Omental fat pad (tissue), 4 donors: ENCODE measurements at places on chromosomes 5 and 9.

- no peak for DNase-seq
These were observed 286.7 kb downstream of the TLE4 start for GRCh38 chr9:79858508-79858907.

GRCh38 chr5:92552206-92553160, 1028.5 kb downstream of the NR2F1-AS1 start:
- DNase-seq = no peak

DNA sequence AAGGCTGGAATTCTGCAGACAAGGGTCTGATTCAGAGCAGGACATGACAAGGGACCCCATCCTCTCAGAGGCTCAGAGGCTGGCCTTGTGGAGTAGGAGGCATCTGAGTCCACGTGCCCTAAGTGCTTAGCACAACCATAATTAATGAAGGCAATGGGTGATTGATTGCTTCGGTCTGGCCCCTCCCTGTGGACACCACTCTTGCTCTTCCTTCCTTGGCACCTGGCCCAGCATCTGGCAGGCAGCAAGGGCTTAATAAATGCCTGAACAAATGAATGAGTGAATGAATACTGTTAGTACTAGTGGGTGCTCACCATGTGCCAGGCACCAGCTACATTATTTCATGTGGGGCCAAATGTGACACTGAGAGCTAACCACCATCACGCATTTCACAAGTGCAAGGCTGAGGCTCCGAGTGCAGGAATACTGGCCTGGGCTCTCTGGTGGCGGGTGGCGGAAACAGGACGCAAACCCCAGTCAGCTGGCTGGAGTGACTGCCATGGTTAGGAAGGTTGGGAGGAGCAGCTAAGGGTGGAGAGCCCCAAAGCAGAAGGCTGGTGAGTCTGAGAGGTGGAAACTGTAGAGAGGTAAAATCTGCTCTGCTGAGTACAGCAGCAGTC, 53.6 kb downstream of the ASS1 start:
- DNase-seq = no peak

DNA sequence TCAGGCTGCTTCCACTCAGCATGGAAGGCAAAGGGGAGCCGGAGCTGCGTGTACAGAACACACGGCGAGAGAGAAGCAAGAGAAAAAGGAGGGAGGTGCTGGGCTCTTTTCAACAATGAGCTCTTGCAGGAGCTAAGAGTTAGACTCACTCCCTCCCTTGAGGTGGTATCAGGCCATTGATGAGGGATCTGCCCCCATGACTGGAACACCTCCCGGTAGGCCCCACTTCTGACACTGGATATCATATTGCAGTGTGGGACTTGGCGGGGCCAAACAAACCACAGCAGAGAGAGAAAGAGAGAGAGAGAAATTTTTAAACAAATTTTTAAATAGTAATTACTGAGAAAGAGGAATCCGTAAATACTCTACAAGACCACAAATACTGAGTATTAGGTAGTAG, 182.2 kb downstream of the TRIO start:
- no peak for DNase-seq

DNA sequence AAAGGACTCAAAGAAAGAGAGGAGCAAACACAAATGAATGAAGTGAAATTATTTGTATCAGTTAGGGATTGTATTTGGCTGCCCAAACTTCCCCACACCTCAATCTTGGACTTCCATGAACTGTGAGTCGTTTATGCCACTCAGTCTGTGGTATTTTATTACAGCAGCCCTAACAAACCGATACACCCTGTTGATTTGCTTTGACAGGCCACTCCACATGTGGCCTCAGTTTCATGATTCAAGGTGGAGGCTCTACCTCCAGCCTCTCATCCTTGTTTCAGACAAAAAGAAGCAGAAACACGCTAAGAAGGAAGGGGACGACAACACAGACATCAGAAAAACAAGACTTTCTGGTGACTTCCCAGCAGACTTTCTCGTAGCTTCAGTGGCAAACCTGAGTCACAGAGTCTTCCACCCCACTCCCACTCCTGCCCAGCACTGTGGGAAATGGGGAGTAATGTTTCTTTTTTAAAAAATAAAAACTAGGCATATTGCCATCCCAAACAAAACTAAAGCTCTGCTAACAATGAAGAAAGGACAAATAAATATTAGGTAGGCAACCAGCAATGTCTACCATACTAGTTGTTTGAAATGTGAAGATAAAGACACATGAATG, 52.2 kb upstream of the ABCA1 start:
- DNase-seq = no peak

- no peak for DNase-seq
These were observed 40.8 kb upstream of the SLCO6A1 start for GRCh38 chr5:102539562-102539961.

DNA sequence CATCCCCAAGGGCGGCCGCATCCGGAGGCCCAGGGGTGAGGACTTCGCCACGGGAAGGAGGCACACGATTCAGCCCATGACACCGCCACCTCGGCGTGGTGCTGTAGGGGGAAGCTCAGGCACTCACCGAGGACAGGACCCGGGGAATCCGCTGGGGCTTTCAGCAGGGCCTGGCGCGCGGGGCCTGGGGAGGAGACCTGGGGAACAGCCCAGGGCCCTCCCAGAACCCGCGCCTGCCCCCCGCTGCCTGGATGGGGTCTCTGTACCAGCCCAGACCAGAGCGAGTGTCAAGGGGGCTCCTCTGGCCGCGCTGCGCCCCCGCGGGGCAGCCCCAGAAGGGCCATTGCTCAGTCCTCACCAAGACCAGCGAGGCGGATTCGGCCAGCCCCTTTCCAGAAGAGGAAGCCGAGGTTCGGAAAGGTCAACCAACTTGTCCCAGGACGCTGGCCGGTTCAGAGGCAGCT, 12.8 kb downstream of the COL23A1 start:
- no peak for DNase-seq

- no peak for DNase-seq
These were observed 34.7 kb downstream of the LRSAM1 start for GRCh38 chr9:127485995-127486394.

- DNase-seq = no peak
These were observed 896 bp upstream of the PCSK5 start for GRCh38 chr9:75889577-75889976.

DNA sequence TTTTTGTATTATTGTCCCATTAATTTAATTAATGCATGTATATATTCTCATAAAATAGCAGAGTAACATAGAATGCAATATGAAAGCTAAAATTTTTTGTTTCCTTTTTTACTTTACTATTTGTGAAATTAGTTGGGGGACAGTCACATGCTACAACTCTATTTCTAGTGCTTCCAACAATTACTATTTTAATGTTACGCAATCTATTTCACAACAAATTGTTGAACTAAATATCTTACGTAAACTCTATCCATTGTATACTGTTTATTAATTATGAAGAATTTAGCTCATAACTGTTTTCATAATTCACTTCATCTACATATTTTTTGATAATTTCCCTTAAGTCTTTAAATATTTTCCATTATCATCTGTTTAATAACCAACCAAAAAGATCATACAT, 1685.4 kb upstream of the CDH6 start:
- no peak for DNase-seq

DNA sequence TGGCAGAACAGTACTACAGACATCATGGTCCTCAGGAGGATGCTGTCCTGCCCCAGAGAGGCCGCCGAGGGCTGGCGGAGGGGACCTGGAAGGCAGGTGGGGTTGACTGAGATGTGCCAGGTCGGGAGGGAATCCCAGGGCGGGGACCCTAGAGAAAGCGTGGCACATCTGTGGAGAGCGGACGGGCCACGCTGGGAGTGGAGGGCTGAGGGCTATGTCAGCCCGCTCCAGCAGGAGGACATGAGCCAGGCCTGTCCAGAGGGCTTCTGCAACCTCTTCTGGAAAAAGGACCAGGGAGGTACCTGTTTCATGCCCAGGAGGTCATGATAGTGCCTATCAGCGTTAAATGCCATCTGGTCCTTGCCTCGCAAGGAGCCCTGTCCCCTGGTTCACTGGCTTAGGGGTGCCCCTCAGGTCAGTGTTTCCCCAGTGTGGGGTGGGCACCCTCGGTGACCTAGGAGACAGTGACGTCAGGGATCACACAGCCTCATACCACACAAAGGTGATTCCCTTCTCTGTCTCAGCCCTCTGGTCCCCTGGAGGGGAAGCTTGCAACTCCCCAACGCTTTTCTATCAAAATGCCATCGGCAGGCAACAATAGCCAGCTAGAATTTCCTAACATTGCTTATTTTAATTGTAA, 103.6 kb upstream of the IER5L start:
- no peak for DNase-seq

- DNase-seq = no peak
These were observed at the start of gene SLC27A6 for GRCh38 chr5:128965011-128965637. Gene SLC27A6 (plus strand): TSS chr5:128965488. CDS start chr5:128966138, 650 bp downstream.

GRCh38 chr5:147930769-147931168, 24.4 kb upstream of the C5orf46 start:
- no peak for DNase-seq

GRCh38 chr9:75739884-75740611, 150.4 kb upstream of the PCSK5 start:
- DNase-seq = no peak

DNA sequence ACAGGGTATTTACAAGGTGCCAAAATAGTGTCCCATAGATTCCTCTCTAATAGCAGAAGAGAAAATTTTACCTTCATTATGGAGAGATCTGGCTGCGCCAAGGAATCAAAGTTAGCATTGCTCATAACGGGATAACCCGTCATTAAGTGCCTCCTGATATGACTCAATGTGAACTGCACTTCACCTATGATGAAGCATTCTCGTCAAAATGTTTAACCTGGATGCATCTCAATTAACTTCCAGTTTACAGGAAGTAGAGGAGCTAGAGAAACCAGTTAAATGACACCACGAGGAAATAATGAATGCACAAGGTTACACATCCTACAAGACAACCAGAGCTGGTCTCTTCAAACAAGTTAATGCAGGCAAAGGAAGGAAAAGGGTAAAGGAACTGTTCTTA, 17.2 kb downstream of the FBXW11 start:
- DNase-seq = no peak

DNA sequence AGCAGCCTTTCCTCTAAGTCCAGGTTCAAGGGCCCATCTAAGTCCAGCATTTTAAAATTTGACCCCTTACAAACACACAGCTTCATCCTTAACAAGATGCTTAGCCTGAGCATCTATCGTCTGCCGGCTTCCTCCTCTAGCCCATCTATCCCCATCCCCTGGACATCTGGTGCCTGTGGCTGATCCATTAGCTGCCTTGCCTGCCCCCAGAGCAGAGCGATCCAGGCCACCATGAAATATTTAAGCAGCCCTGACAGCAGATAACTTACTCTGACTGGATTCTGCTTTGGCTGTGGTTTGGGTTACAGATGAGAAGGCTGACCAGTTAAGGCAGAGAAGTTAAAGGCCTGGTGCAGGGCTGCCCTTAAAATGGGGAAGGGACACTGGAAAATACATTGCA, 30.9 kb upstream of the CPEB4 start:
- DNase-seq = no peak

DNA sequence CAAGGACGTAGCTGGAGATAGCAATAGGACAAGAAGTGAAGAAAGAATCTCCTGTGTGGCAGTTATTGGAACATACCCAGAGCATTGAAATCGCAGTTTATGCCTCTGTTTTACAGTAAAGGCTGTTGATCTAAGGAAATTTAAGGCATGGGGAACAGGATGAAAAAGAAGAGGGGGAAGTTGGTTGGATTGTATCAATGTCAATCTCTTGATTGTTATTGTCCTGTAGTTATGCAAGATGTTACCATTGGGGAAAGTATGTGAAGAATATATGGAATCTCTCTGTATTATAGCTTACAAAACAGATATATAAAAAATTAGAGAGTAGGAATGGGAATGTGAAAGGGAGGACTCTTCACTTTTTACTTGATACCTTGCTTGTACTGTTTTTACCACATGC, 195.6 kb upstream of the NREP start:
- no peak for DNase-seq

- no peak for DNase-seq
These were observed 39.4 kb downstream of the TNFAIP8 start for GRCh38 chr5:119395080-119395836.

DNA sequence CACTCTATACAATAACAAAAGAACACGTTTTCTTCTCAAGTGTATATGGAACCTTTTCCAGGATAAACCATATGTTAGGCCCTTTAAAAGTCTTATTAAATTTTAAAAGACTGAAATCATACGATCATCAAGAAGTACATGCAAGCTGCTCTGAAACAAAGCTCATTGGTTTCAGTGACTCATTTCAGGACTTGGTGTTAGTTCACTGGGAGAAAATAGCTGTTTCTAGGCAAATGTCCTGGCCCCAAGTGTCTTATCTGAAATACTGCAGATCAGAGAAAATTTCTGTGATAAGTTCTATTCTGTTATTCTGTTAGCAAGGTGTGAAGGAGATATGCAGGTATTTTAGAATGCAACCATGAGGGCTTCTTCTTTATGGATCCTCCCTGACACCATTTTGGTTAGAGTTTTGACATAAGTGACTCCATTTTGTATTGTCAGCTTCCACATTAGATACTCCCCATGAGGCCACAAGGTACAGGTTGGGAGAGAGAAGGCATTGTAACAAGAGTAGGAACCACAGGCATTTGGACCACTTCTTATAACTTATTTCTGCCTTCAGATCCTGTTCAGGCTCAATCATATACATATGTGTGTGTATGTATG, 7.5 kb upstream of the CCDC180 start:
- no peak for DNase-seq

DNA sequence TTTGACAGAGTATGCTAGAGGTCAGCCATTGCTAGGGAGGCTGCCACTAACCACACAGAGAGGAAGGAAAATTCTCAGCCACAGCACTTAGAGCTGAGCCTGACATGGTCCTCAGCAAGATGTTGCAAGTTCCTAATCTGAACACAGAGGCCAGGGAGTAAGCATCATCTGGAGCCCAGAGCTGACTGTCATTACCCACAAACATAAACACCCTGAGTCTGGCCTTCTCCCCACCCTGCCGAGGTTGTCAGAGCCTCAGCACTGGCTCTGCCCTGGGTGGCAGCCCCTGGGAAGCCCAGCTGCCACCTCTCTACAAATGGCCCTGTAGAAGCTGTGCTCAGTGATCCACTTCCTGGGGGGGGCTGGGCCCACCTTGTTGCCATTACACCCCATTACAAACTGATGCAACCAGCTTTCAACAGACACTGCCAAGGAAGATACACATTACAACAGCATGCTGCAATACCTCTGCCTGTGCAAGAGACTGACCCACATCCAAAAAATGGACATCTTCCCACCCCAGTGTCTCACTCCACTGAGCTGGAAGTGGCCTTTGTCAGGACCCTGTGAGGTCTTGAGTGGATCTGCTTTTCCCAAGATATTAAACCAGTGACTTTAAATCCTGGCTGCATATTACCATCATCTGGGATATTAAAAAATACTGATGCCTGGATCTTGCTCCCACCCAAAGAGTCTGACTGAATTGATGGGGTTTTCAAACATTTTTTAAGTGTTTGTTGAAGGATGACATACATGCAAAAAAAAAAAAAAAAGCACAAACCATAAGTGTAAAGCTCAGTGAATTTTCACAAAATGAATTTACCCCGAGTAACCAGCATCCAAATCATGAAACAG, 33.0 kb downstream of the IRF1 start:
- no peak for DNase-seq

GRCh38 chr9:70315389-70315788, 56.6 kb downstream of the SMC5 start:
- DNase-seq = no peak

GRCh38 chr9:115594557-115594956, 476.6 kb upstream of the TNC start:
- DNase-seq = no peak

- no peak for DNase-seq
These were observed 106.5 kb upstream of the LARP1 start for GRCh38 chr5:154648706-154649105.
